Epithelial cell of proximal tubule (primary cell): ENCODE measurements at places on chromosomes 2 and 18.

- no peak for DNase-seq
These were observed 49.2 kb downstream of the PLB1 start for GRCh38 chr2:28544922-28545589.

- no peak for DNase-seq
These were observed 53.4 kb upstream of the ACSL3 start for GRCh38 chr2:222807431-222807830.

GRCh38 chr2:155643056-155643775, 689.3 kb downstream of the NR4A2 start:
- DNase-seq = no peak

- DNase-seq = no peak
These were observed 172.6 kb downstream of the DPP4 start for GRCh38 chr2:161901460-161901859.
